ENCODE measurements at places on chromosomes 5 and 9.

GRCh38 chr9:72478966-72479365 is 42.4 kb upstream of the TMC1 start:
- no peak for DNase-seq

DNA sequence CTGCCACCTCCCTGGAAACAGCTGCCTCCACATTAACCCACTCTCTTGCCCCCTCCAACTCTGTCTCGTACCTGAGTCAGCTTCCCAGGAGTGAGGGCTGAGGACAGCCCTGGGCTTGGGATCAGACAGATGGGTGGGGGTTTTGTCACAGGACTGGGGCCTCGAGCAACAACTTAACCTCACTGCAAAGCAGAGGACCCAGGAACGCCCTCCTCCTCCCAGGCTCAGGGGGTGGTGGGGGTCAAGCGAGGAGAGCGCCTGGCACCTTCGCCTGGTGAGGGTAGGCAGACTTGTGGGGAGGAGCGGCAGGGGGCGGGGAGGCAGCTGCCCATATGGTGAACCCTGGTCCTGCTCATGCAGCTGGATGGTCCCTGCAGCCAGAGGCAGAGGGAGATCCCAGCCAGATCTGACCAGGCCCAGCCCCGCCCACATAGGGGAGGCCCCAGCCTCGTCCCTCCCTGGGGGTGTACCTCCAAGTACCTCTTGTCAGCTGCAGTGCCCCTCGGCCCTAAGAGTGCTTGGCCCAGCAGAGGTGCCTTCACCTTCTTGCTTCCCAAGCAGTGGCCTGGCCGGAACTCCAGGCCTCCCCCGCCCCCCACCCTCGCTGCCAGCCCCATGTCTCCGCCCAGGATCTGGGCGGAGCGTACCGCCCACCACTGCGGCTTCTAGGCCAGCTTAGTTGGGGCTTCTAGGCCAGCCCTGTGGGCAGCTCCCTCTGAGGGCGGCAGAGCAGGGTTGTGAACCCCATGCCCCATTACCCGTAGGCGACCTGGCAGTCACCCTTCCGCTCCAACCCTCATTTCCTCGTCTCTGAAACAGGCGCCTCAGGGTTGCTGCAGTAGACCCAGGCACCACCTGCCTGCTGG is at the start of gene SARDH:
Gene SARDH, minus strand, starts transcription at position 579 of the 866 bp plus-strand sequence. CDS start 4,179 bp downstream, outside the sequence.
- DNase-seq = no peak

DNA sequence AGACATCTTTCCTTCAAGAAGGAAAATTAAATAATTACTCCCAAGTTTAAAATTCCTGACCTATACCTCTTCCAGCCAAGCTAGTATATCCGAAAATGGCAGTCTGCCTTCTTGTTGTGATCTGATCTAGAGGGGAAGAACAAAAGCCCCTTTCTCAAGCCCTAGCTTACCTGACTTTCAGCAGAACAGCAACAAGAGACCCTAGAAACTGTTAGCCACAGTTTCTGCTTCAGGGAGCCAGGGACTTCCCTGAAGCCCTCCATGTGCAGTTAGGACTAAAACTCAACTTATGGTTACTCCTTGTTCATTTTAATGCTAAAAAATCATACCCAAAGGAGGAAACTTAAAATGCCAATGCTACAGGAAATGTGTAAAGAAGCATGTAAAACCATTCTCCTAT is 366.7 kb upstream of the CTNND2 start:
- DNase-seq = no peak

GRCh38 chr9:14236591-14236990 is 77.3 kb downstream of the NFIB start:
- no peak for DNase-seq

DNA sequence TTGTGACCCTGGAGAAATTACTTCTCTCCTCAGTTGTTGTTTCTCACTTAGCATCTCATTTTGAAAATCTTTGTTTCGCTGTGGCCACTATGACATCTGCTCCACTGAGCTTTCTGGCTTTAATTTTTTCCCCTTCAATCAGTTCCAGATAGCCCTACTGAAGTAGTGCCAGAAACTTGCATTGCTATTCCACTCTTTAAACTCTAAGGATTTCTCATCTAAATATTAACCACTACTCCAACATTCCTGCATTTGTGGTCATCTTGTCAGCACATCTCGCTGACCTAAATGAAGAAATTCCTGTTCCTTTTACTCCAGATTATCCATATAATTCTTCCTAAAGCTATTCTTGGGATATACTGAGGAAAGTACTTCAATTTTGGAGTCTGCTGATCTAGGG is 15.3 kb upstream of the NOL6 start:
- no peak for DNase-seq

Measured in A549 (cell line).